ENCODE measurements at places on chromosomes 3 and 15.

DNA sequence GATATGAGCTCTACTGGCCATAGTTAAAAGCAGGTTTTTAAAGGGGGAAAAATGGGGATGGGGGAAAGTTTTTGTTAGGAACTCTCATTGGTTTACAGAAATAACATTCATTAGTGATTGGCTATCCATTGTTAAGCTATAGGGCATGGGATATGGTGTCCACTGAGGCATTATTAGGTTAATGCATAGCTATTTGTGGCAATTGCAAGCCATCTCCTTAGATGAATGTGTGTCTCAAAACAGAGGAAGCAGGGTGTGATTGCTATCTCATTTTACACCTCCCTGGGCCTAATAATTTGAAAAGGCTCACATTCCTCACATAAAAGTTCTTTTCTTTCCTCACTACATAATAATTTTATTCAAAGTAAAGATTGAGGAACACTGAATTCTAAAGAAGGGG lies 396.6 kb downstream of the TAFA4 start:
- no peak for DNase-seq

DNA sequence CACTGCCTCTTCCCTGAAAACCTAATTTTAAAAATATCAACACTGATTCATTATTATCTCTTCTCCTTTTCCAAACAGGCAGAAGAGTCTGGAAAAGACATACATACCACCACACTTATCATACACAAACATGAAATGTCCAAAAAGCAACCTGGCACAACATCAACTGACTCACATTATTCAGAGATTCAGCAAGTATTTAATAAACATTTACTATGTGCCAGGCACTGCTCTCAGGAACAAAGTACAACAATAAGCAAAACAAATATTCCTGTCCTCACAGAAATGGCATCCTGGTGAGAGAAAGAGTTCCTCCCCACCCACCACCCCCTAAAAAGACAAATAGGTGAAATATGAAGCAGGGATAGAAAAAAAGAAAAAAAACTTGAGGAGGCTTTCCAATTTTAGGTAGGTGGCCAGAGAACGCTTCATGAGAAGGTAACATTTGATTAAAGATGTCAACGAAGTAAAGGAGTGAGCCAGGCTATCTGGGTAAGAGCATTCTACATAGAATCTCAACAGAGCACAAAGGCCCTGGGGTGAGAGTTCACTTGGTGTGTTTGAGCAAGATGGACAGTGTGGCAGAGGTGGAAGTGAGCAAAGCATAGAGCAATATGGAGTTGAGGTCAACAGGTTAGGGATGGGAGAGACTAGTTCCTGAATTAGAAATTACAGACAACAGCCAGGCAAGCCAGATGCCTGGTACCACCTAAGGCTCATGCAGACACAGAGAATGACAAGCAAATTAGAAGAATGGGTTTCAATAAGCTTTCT lies 141.7 kb downstream of the OSBPL10 start:
- no peak for DNase-seq

- peak; percentile 45 for DNase-seq
These were observed 959 bp downstream of the SFMBT1 start for GRCh38 chr3:53044711-53045517.

- DNase-seq, result no peak
These were observed 17.8 kb upstream of the MUC13 start for GRCh38 chr3:124952282-124952855.

GRCh38 chr3:39203402-39203801 lies 11.0 kb upstream of the XIRP1 start:
- DNase-seq, result no peak

GRCh38 chr15:99956820-99957641 lies 223.8 kb upstream of the LYSMD4 start:
- no peak for DNase-seq

DNA sequence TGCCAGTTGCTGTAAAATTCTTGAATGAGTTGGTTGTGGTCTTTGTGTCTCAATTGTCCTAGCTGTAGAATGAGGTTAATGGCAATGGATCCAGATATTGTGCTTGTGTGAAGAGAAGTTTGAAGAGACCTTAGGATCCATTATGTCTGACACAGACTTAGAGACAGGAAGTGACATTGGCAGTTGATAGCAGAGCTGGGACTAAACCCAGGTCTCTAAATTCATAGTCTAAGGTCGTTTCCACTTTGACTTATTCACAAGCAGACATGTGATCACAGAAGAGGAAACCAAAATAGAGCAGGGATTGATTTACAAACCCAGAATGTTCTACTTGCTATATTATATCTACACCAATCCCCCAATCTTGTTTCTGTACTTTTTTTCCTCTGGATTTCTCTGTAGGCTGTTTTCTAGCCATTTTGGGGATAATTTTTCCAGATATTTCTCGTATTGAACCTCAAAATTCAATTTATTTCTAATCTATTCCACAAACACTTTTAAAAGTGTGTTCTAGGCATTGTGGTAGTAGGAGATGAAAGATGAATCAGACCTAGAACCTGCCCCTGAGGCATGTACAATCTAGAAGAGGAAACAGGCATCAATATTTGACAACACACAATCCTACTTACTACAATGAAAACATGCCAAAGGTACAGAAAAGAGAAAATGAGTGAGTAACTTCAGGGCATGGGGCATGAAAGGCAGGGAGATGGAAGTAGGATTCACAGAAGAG lies 123.3 kb downstream of the NFKBIZ start:
- DNase-seq, result no peak

All from astrocyte of the spinal cord (primary cell).